H9 (cell line): ENCODE measurements at places on chromosomes 16 and 17.

- no peak overlapping the region for H3K4me3 ChIP-seq
- no peaks in the 10 kb centered on the region for H3K4me1 ChIP-seq
- no peaks in the 10 kb centered on the region for H3K27me3 ChIP-seq
- no peaks in the 10 kb centered on the region for H3K36me3 ChIP-seq
- no peak overlapping the region for H3K27ac ChIP-seq
Measured at GRCh38 chr16:59324462-59324861, 590.3 kb upstream of the GOT2 start.

- no peaks in the 10 kb centered on the region; the same call in 1 of the 3 replicates for H3K36me3 ChIP-seq
- peaks cover 22% of the 10 kb centered on the region for H3K4me1 ChIP-seq
Measured at GRCh38 chr17:69450918-69451317, 36.4 kb downstream of the MAP2K6 start.

DNA sequence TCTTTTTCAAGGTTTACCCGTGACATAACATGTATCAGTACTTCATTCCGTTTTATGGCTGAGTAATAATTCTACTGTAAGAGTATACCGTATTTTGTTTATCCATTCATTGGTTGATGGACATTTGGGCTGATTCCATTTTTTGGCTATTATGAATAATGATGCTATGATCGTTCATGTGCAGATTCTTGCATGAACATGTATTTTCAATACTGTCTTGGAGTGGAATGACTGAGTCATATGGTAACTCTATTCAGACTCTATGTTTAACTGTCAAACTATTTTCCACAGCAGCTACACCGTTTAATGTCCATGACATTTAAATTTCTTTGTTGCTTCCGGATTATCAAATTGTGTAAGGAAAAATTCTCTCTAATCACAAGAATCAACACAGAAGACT lies 17.9 kb downstream of the BFAR start:
- DNase-seq: no peak

GRCh38 chr16:64926476-64926875 lies 195.4 kb downstream of the CDH11 start:
- no peaks in the 10 kb centered on the region for H3K27me3 ChIP-seq
- no peak overlapping the region for H3K4me3 ChIP-seq
- DNase-seq: no peak

GRCh38 chr16:72812672-72813071 lies 235.3 kb downstream of the ZFHX3 start:
- no peak overlapping the region for H3K4me3 ChIP-seq
- H3K4me1 ChIP-seq: no peaks in the 10 kb centered on the region
- no peak for DNase-seq
- H3K27me3 ChIP-seq: no peaks in the 10 kb centered on the region

DNA sequence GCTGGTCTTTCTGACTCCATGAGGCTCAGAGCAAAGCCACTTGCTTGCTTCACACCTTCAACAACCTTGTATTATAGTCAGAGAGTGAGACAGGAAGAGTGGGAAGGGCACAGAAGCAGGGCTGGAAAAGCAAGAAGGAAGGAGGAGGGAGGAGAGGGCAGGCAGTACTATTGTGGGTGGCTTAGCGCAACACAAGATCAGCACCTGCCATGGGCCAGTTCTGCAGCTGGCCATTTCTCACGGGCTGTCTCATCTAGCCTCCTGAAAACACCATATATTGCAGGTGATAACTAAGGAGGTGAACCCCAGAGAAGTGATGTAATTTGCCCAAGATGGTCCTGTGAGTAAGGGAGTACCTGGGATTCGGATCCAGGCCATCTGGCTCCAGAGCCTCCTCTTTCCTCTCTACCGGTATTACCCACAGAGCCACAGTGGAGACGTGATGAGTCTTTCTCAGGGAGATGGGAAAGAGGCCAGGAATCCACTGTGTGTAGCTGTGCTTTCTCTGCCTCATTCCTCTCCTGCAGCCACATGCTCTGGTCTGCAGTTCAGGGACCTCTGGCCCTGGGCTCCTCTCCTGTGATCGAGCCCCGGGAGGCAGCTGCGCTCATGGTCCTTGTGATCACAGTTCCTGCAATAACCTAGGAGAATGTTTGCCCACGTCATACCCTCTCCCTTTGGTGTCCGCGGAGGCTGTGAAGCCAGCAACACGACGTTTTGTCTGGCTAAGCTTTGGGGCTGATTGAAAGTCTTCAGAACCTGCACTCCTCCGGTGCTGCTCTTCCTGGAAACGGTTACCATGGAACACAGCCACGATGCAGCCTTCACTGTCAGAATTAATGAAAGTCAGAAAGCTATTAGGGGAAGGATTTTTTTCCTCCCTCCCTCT lies 178.1 kb upstream of the CCL2 start:
- no peaks in the 10 kb centered on the region for H3K4me1 ChIP-seq
- H3K36me3 ChIP-seq: no peaks in the 10 kb centered on the region
- H3K27me3 ChIP-seq: no peaks in the 10 kb centered on the region
- no peak for DNase-seq

- H3K27me3 ChIP-seq: no peaks in the 10 kb centered on the region
- DNase-seq: no peak
- no peak overlapping the region for H3K4me3 ChIP-seq
- H3K27ac ChIP-seq: no peak overlapping the region
Measured at GRCh38 chr17:66978514-66979061, 14.1 kb downstream of the CACNG4 start.

DNA sequence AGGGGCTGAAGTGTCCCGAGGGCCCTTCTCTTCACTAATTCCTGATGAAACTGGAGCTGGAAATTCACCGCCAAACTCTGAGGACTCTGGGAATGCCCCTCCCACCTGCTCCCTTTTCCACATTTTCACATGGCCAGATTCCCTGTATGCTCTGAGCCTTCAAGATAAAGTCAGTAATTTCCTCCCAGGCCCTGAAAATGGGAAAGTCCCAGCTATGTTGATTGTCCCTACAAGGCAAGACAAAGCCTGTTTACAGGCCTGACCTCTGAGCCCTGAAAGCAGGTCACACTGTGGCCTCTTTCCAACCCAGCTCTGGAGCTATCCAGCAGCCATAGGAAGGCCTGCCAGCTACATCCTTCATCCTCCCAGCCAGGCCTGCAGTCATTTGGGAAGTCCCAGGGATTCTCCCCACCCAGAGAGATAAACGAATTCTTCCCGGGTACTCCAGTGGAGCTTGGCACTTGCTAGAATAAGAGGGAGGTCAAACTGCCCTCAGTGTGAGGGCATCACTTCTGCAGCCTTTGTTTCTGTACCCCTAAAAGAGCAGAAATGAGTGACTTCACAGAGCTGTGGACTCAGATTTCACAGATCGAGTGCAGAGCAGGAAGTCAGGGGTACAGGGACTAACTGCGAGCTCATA lies 19.6 kb upstream of the CCL2 start:
- DNase-seq: no peak
- no peak overlapping the region for H3K27ac ChIP-seq
- no peak overlapping the region for H3K4me3 ChIP-seq
- no peaks in the 10 kb centered on the region for H3K36me3 ChIP-seq

- H3K36me3 ChIP-seq: no peaks in the 10 kb centered on the region
- DNase-seq: no peak
- no peaks in the 10 kb centered on the region for H3K27me3 ChIP-seq
- H3K4me1 ChIP-seq: no peaks in the 10 kb centered on the region
- H3K4me3 ChIP-seq: no peak overlapping the region; the same call in 2 of the 3 replicates
- no peak overlapping the region for H3K27ac ChIP-seq
Measured at GRCh38 chr17:6052926-6053325, 17.3 kb upstream of the WSCD1 start.

- no peaks in the 10 kb centered on the region for H3K4me1 ChIP-seq
- H3K27ac ChIP-seq: no peak overlapping the region
- no peaks in the 10 kb centered on the region for H3K36me3 ChIP-seq
- no peaks in the 10 kb centered on the region for H3K27me3 ChIP-seq
- no peak for DNase-seq
- no peak overlapping the region for H3K4me3 ChIP-seq
Measured at GRCh38 chr16:80587071-80587470, 46.3 kb downstream of the DYNLRB2 start.

DNA sequence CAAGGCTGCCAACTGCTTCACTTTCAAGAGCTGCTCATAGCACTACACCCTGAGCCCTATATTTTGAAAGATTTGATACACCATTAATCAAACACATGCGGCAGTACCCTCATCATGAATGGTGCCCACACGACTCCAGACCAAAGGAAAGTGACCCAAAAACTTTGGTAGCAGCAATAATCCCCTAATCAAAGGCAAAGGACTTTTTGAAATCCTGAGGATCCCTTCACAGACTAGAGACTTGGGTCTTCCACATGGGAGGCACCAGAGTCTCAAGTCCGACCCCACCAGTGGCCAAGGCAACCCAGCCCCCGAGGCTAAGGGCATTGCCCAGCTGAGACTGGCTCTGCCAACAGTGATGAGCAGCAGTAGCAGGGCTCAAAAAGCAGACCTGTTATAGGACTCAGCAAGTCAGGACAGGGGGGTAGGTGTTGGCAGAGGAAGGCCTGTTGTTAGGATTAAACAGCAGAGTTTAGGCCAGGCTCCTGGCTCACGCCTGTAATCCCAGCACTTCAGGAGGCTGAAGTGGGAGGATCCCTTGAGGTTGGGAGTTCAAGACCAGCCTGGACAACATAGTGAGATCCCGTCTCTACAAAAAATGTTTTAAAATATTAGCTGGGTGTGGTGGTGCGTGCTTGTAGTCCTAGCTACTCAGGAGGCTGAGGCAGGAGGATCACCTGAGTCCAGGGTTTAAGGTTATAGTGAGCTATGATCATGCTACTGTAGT lies 3.2 kb downstream of the TRIM25 start:
- peaks cover 11% of the 10 kb centered on the region for H3K36me3 ChIP-seq
- H3K4me3 ChIP-seq: no peak overlapping the region
- H3K27me3 ChIP-seq: peaks cover 2% of the 10 kb centered on the region; the same call in 1 of the 2 replicates
- H3K4me1 ChIP-seq: no peaks in the 10 kb centered on the region; the same call in 1 of the 2 replicates
- DNase-seq: no peak

- H3K36me3 ChIP-seq: no peaks in the 10 kb centered on the region
- H3K27me3 ChIP-seq: no peaks in the 10 kb centered on the region
- H3K27ac ChIP-seq: no peak overlapping the region
Measured at GRCh38 chr17:70535986-70536385, 366.7 kb downstream of the KCNJ2 start.

GRCh38 chr17:71677439-71677838 lies 443.4 kb upstream of the SOX9 start:
- no peak overlapping the region for H3K4me3 ChIP-seq
- H3K36me3 ChIP-seq: no peaks in the 10 kb centered on the region
- H3K27ac ChIP-seq: no peak overlapping the region
- no peaks in the 10 kb centered on the region for H3K4me1 ChIP-seq
- H3K27me3 ChIP-seq: no peaks in the 10 kb centered on the region

- H3K27me3 ChIP-seq: no peaks in the 10 kb centered on the region; the same call in 1 of the 2 replicates
- H3K4me3 ChIP-seq: no peak overlapping the region
- H3K4me1 ChIP-seq: no peaks in the 10 kb centered on the region
- DNase-seq: no peak
- no peak overlapping the region for H3K27ac ChIP-seq
Measured at GRCh38 chr17:51230306-51230705, 29.5 kb downstream of the MBTD1 start.

- peak; percentile 77 for DNase-seq
- H3K4me3 ChIP-seq: peak overlapping the region; percentile 2; the same call in 1 of the 2 replicates
- peaks cover 8% of the 10 kb centered on the region; the same call in 1 of the 2 replicates for H3K36me3 ChIP-seq
Measured at GRCh38 chr17:382644-383533, 30.3 kb upstream of the RPH3AL start.

GRCh38 chr17:76585033-76585648 lies 519 bp downstream of the ST6GALNAC2 start:
- H3K4me3 ChIP-seq: peak overlapping the region; percentile 80
- H3K27ac ChIP-seq: no peak overlapping the region
- no peaks in the 10 kb centered on the region; the same call in 2 of the 3 replicates for H3K36me3 ChIP-seq
- H3K4me1 ChIP-seq: no peaks in the 10 kb centered on the region; the same call in 1 of the 2 replicates

DNA sequence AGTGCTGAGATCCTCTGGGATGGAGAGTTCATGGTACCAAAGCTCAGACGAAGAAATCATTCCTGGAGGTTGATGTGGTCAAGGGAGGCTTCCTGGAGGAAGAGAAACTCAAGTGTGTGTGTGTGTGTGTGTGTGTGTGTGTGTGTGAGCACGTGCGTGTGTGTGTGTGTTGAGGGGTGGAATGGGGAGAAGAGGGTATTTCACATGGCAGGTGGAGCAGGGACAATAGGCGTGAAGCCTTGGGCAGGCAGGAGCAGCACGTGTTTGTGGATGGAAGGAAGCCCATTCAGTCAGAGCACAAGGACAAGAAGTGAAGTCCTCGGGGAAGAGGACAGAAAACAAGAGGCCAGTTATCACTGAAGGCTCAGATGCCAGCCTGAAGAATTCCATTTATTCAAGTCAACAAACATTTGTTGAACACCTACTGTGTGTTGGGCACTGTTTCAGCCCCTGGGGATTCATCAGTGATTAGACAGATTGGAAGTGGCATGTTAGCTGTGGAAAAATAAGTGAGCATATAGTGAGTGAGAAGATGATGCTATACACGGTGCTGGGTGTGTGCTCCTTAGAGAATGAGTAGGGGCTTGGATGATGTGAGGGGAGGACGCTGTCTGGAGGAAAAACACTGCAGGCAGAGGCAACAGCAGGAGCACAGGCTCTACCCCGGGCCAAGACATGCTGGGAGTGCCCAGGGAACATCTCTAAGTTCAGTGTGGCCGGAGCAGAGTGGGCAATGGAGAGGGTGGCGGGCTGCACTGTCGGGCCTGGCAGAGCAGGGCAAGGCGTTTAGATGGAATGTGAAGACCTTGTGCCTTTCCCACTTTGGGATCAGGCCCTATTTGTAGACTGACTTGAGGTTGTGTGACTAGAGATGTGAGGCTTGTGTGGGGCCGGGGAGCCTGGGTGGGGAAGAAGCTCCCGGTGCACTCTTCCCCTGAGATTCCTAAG lies 267.1 kb downstream of the CBLN1 start:
- H3K27ac ChIP-seq: no peak overlapping the region
- H3K4me1 ChIP-seq: no peaks in the 10 kb centered on the region; the same call in 1 of the 2 replicates
- peaks cover 1% of the 10 kb centered on the region; the same call in 1 of the 3 replicates for H3K36me3 ChIP-seq
- H3K4me3 ChIP-seq: no peak overlapping the region

DNA sequence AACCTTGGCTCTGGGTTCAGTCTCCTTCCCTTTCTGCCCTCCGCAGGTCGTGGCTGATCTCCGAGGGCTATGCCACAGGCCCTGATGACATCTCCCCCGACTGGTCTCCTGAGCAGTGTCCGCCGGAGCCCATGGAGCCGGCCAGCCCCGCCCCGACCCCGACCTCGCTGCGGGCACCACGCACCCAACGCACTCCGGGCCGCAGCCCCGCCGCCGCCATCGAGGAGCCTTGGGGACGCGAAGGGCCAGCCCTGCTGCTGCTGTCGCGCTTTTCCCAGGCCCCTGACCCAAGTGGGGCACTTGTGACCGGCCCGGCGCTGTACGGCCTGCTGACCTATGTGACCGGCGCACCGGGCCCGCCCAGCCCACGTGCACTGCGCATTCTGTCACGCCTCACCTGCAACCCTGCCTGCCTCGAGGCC lies 5.1 kb downstream of the ARMC5 start:
- no peak for DNase-seq
- no peaks in the 10 kb centered on the region for H3K4me1 ChIP-seq
- H3K36me3 ChIP-seq: peaks cover 29% of the 10 kb centered on the region

GRCh38 chr16:54425068-54425467 lies 138.5 kb upstream of the IRX3 start:
- H3K27ac ChIP-seq: no peak overlapping the region
- H3K4me1 ChIP-seq: no peaks in the 10 kb centered on the region
- no peak overlapping the region for H3K4me3 ChIP-seq
- H3K27me3 ChIP-seq: no peaks in the 10 kb centered on the region

DNA sequence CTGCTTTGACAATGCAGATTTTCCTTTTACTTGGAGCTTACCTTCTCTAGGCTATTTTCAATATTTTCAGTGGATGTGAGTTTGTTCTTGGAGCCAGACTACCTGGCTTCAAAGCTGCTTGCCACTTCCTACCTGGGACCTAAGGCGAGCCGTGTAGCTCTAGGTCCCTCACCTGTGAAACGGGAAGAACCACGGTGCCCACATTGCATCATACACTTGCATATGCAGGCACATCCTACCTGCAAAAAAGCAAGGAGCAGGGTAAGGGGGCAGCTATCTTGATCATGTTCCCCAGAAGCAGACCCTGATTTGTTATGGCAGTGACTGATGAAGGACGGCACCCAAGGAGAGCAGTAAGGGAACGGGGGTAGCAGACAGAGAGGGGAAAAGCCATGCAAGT lies 27.0 kb upstream of the MPRIP start:
- no peak for DNase-seq
- H3K4me1 ChIP-seq: no peaks in the 10 kb centered on the region
- no peaks in the 10 kb centered on the region for H3K27me3 ChIP-seq
